Lung (tissue), 17 donors: ENCODE measurements at places on chromosomes 1 and 21. TPM values are rescaled to one million over a fixed set of nuclear protein-coding genes. Genes with fewer than 3 reads are reported as not detected.

DNA sequence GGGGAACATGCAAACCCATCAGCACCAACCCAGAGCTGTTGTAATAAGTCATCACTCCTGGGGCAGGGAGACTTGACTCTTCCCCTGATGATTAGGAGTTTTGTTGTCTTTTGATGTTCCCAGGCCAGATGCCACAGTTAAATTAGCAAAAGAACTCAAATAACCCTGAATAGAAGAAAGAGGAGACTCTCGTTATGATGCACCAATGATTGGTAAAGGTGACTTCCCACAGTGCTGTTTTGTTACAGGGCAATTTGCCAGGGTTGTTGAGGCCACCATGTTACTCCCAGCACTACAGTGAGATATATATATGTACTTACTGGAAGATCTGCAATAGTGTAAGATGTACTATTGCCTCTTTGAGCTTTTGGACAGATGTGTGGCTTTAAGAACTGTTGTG is 24.3 kb upstream of the RCAN1 start:
- no peaks in the 10 kb centered on the region for H3K4me1 ChIP-seq
- no peaks in the 10 kb centered on the region for H3K36me3 ChIP-seq
- DNase-seq: no peak
- no peak overlapping the region for H3K27ac ChIP-seq
- H3K4me3 ChIP-seq: no peak overlapping the region

DNA sequence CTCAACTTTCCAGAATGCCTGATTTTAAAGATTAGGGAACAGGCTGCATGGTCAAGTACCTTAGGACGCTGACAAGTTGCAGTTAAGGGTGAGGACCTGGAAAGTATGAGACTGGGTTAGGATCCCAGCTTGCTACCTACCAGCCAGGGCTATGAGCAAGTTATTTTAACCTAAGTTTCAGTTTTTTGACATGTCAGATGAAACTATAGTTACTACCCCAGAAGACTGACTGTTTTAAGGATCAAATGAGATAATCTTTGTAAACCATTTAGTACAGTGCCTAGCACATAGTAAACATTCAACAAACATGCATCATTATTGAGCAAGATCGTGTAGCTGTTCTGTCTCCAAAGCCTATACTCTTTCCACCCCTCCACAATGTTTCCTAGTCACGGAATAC is 14.4 kb downstream of the THEMIS2 start:
- no peak overlapping the region for H3K27ac ChIP-seq
- H3K4me3 ChIP-seq: no peak overlapping the region
- no peaks in the 10 kb centered on the region for H3K4me1 ChIP-seq
- H3K36me3 ChIP-seq: peaks cover 4% of the 10 kb centered on the region
- no peak for DNase-seq
- no peaks in the 10 kb centered on the region for H3K27me3 ChIP-seq

DNA sequence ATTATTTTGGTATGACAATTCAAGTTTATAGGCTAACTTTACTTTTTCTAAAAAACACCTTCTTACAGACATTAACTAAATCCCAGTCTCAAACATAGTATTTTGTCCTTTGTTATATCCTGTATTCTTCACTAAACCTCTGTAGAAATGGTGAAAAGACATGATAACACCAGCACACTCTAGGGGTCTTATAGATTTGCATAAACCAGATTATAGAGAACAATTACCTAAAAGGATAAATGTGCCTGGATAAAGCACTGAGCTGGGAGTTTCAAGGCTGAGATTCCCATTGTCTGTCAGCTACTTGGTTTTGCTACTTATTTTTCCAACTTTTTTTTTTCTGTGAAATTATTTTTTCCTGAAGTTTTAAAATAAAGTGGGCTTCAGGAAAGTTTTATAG is 1288.6 kb upstream of the TMPRSS15 start:
- no peak overlapping the region for H3K27ac ChIP-seq
- H3K4me3 ChIP-seq: no peak overlapping the region
- no peaks in the 10 kb centered on the region for H3K4me1 ChIP-seq
- DNase-seq: no peak

- no peaks in the 10 kb centered on the region for H3K27me3 ChIP-seq
- DNase-seq: no peak
- peaks cover 5% of the 10 kb centered on the region for H3K36me3 ChIP-seq
- no peak overlapping the region for H3K4me3 ChIP-seq
Measured at GRCh38 chr1:204477036-204477740, 17.4 kb downstream of the PIK3C2B start.

GRCh38 chr1:228405200-228405978 is 1.2 kb downstream of the TRIM11 start:
- peaks cover 17% of the 10 kb centered on the region for H3K4me1 ChIP-seq
- H3K36me3 ChIP-seq: no peaks in the 10 kb centered on the region
- no peak for DNase-seq
- no peak overlapping the region for H3K27ac ChIP-seq

GRCh38 chr1:169786974-169787373 is 7.7 kb downstream of the METTL18 start:
- H3K4me3 ChIP-seq: no peak overlapping the region
- H3K4me1 ChIP-seq: no peaks in the 10 kb centered on the region

DNA sequence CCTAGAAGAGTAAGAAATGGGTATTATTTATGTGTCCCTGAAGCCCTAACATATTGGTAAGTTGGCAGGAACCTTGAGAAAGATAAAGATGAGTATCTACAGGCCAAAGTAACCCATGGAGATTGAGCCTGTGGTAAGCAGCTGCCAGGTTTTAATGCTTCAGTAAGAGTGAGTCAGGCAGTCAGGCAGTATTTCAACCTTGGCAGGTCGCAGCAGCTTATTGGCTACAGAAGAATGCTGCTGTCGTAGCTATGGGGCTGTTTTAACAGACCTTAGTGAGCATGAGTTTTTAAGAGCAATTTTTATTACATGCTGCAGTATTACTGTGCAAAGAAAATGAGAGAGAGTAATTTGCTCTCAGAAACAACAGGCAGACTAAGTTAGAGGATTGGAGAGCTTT is 10.3 kb upstream of the SLC30A10 start:
- no peak for DNase-seq
- no peaks in the 10 kb centered on the region for H3K4me1 ChIP-seq
- H3K36me3 ChIP-seq: no peaks in the 10 kb centered on the region
- H3K4me3 ChIP-seq: no peak overlapping the region
- no peaks in the 10 kb centered on the region for H3K27me3 ChIP-seq

DNA sequence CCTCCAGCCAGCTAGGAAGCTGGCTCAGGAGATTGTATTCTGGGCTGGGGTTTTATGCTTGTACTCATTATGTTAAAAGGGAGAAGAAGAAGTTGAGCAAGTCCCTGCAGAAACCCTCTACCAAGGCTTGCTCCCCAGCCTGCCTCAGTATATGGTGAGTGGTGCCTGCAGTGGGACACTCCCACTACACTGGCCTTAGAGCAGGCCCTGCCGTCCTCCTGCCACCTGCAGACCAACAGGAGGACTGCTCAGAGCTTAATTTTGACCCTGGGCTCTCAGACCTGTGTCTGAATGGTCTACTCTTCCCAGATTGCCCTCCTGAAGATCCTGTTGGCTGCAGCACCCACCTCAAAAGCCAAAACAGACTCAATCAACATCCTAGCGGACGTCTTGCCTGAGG is 13.0 kb downstream of the STRIP1 start:
- no peaks in the 10 kb centered on the region for H3K27me3 ChIP-seq
- H3K4me3 ChIP-seq: no peak overlapping the region
- no peak for DNase-seq
- no peak overlapping the region for H3K27ac ChIP-seq
- no peaks in the 10 kb centered on the region for H3K4me1 ChIP-seq

- H3K4me1 ChIP-seq: no peaks in the 10 kb centered on the region
- DNase-seq: no peak
- H3K36me3 ChIP-seq: no peaks in the 10 kb centered on the region
- no peak overlapping the region for H3K4me3 ChIP-seq
- H3K27me3 ChIP-seq: no peaks in the 10 kb centered on the region
Measured at GRCh38 chr1:99613716-99614115, 32.2 kb upstream of the PALMD start.

GRCh38 chr21:46442938-46443337 is 15.8 kb upstream of the DIP2A start:
- no peaks in the 10 kb centered on the region for H3K4me1 ChIP-seq
- H3K36me3 ChIP-seq: peaks cover 3% of the 10 kb centered on the region
- H3K4me3 ChIP-seq: no peak overlapping the region
- H3K27ac ChIP-seq: no peak overlapping the region

The DCDC2B gene
- total RNA-seq: 10.0 TPM

The TTC39A gene
- 16.6 TPM for total RNA-seq

The DYRK3 gene
- total RNA-seq: 12.3 TPM

The ENAH gene
- total RNA-seq: 89.4 TPM

The JTB gene
- total RNA-seq: 146 TPM

The CCDC190 gene
- total RNA-seq: 4.7 TPM
